ENCODE measurements at places on chromosomes 13 and 19.

DNA sequence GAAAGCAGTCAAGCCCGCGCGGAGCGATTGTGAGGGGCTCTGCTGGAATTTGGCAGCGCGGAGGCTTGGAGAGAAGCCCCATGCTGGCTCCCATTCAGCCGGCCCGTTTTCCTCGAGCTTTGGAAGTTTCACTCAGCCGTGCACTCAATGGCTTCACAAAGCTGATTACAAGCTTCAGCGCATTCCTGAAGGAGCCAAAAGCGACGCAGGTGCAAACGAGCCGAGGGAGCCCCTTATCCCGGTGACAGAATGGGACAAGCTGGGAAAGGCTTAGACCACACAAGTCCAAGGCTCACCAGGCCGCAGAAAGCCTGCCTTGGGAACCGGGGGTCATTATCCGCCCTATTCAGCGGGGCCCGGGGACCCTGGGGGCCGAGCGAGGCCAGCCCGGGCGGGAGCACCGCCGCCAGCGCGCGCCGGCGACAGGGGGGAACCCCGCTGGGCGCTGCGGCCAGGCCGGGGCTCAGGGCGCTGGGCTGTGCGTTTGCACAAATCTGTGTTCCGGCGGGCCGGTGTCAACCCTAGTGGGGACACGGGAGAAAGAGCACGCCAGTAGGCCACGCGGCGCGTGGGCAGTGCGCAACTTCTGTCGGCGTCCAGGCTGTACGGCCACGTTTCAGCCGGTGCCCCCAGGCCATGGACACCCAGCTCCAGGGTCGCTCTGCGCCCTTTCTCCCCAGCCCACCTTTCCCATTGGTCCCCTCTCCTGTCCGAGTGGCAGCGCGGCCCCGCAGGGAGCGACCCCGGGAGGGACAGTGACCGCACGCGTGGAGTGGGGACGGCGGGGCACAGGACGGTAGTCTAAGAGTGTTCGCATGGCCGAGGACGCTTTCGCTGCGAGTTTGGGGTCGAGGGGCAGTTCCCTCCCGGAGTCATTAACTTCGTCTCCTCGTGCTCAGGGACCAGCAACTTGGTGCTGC lies 37.3 kb downstream of the SOX1 start:
- DNase-seq: no peak

DNA sequence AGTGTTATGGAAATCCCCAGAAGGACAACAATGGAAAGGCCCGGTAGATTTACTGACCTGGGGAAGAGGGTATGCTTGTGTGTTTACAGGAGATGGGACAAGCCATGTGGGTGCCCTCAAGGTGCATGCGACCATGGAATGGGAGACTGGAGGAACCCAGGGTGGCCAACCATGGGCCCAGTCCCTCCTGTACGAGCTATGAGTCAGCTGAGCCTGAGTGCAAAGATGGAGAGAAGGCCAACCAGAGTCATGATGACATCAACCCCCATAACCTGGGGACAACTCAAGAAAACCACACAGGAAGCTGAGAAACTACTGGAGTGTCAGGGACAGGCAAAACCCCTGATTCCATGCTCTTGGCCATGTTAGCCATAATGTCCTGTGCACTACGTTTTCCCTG lies 7.8 kb downstream of the ZNF350 start:
- DNase-seq: no peak

DNA sequence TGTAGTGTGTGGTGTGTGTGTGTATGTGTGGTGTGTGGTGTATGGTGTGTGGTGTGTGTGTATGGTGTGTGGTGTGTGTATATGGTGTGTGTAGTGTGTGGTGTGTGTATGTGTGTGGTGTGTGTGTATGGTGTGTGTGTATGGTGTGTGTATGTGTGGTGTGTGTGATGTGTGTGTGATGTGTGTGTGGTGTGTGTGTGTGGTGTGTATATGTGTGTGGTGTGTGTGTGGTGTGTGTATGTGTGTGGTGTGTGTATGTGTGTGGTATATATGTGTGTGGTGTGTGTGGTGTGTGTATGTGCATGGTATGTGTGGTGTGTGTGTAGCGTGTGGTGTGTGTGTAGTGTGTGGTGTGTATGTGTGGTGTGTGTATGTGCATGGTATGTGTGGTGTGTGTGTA lies 1.7 kb downstream of the ATP12A start:
- DNase-seq: no peak

GRCh38 chr19:2186071-2186846 lies 22.5 kb downstream of the DOT1L start:
- DNase-seq: peak; percentile 85

GRCh38 chr13:52926971-52927370 lies 78.5 kb upstream of the PCDH8 start:
- DNase-seq: no peak

- no peak for DNase-seq
These were observed 8.2 kb upstream of the ZNF507 start for GRCh38 chr19:32337084-32337808.

DNA sequence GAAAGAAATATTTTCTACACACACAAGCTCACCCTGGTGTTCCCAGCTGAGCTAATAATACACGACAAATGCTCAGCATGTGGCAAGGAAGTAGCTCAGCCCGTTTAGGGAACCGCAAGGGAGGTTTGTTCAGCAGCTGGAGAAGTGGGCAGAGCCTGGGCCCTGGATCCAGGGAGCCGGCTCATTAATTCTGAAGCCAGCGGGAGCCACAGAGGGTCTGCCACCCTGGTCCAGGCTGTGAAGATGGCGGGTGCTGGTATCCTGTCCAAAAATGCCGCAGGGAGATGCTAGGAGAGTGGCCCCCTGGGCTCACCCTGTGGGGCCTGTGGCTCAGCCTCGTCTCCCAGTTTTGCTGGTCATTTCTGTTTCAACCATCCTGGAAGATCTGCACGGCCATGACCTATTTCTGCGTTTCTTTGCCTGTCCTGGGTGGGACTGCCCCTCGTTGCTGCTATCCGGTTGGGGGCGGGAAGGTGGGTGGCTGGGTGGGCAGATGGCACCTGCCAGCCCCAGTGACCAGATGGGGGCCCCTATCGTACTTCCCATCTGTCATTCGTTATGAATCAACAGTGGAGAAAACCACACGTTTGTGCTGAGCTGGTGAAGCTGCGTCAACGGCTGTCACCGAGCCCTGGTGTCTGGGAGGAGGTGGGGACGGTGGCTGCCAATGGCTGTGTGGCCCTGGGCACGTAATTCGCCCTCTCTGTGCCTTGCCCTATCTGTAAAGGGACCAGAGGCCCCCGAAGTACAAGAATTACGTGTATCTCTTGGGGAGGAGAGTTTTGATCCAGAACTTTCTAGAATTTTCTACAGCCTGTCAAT lies 2.7 kb upstream of the GNA15 start:
- DNase-seq: peak; percentile 54

DNA sequence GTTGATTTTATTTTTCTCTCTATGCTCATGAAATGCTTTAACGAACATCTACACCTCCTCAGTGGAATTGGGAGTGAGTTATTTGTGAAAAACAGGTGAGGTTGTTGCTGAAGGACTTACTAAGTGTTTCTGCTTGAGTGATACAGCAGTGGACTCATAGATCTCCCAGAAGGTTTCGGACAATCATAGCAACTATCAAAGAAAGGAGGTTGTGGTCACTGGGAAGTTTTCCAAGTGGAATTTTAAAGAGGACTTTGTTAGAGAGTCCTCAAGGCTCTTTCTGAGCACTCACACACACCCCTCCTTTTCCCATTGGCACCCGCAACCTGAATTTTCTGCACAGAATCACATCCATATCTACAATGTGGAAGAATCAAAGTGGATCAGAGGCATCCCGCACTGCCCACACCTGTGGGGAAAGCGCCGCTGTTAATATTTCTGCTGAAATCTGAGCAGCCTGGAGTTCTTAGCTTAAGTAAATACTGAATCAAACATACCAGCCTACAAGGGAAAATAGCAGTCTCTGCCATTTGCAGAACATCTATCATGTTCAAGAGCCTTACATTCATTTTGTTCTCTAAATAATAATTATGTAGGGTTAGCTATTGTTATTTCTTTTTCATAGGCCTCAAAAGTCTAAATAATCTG lies 719.4 kb downstream of the DIAPH3 start:
- DNase-seq: no peak

DNA sequence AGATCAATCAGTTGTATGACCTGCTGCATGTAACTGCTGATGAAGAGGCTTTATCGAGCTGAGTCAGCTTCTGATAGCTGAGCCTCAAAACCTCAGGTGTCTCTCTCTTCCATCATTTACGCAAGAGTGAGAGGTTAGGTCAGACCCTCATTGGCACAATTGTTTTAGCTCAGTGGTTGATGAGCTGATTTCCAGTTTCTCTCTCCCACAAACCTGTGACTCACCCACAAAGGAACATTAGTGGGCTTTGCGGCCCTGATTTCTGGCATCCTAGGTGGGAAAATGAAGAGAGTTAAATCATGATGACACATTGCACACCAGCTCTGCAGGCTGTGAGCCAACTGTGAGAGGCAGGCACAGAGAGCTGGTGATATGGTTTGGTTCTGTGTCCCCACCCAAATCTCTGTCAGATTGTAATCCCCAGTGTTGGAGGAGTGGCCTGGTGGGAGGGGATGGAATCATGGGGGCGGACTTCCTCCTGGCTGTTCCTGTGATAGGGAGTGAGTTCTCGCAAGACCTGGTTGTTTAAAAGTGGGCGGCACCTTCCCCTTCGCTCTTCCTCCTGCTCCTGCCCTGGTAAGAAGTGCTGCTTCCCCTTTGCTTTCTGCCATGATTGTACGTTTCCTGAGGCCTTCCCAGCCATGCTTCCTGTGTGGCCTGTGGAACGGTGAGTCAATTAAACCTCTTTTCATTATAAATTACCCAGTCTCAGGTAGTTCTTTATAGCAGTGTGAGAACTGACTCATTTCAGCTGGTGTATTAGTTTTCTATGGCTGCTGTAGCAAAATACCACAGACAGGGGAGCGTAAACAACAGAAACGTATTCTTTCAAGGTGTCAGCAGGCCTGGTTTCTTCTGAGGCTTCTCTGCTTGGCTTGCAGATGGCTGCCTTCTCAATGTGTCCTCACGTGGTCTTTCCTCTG lies 33.5 kb upstream of the TMTC4 start:
- DNase-seq: no peak

- DNase-seq: no peak
These were observed 31.6 kb upstream of the POP4 start for GRCh38 chr19:29574510-29574909.

GRCh38 chr13:45846681-45847080 lies 4.9 kb downstream of the SIAH3 start:
- DNase-seq: no peak

- DNase-seq: no peak
These were observed 49.4 kb downstream of the OR10H4 start for GRCh38 chr19:15998166-15998565.

DNA sequence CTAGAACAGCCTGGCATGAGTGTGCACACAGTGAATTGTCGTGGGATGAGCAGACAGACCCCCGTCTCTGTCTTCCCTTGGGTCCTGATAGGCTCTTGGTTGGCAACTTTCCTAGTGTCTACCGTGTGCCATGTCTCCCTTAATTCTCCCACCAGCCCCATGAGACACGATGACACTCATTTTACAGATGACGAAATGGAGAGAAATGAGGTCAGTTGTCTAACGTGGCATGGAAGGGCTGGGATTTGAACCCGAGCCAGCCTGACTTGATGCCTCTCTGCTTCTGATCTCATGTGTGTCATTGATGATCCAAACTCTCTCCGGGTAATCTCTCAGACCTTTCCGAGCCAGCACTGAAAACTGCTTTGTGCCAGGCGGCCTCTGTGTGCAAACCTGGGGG lies 8.4 kb upstream of the KLK14 start:
- DNase-seq: no peak

- peak; percentile 83 for DNase-seq
These were observed 207.5 kb downstream of the KCNRG start for GRCh38 chr13:50222569-50223332.

GRCh38 chr19:53989600-53990533 lies 1.6 kb upstream of the CACNG6 start:
- DNase-seq: no peak

GRCh38 chr19:4051175-4052101 lies 15.3 kb downstream of the ZBTB7A start:
- DNase-seq: peak; percentile 31

DNA sequence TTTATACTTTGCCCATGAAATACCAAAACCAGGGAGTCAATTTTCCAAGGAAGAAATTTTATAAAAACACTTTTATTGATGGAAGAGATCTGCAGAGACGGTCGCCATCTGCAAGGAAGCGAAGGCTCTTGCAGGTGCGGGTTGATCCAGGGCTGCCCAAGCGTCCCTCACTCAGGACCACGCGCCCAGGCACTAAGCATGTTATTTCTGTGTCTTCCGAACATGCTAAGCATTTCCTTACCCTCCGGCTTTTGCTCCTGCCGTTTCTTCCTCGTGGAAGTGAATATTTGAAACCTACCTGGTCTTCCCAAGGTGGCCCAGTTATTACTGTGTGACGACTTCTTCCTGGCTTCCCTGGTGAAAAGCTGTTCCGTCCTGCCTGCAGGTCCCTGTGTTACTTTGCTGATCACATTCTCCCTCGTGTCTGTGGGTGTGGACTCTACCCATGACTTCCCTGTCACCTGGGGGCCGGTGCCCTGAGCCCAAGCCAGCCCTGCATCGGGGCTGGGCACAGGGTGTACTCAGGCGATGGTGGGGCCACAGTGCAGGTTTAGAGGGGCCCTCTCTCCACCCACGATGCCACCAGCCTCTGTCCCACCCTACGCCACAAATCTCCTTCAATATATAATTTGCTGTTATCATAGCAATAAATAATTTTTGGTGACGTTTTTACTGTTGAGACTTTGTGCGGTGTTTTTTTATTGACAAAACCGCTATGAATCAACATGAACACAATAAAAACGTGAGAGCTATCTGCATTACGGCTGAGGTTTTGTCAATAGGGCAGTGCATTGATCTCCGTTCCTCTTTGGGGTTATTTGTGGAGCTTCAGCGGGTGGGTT lies 119.4 kb downstream of the URI1 start:
- no peak for DNase-seq

DNA sequence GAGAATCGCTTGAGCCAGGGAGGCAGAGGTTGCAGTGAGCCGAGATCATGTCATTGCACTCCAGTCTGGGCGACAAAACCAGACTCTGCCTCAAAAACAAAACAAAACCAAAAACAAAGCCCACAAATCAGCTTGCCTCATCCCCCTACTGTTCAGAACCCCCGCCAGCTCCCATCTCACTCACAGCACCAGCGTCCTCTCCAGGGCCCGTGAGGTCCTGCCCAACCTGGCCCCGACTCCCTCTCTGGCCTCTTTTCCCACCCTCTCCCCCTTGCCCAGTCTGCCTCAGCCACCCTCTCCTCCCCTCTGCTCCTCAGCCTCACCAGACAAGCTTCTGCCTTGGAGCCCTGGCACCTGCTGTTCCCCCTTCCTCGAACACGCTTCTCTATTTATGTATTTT lies 3.8 kb downstream of the SLC8A2 start:
- no peak for DNase-seq

DNA sequence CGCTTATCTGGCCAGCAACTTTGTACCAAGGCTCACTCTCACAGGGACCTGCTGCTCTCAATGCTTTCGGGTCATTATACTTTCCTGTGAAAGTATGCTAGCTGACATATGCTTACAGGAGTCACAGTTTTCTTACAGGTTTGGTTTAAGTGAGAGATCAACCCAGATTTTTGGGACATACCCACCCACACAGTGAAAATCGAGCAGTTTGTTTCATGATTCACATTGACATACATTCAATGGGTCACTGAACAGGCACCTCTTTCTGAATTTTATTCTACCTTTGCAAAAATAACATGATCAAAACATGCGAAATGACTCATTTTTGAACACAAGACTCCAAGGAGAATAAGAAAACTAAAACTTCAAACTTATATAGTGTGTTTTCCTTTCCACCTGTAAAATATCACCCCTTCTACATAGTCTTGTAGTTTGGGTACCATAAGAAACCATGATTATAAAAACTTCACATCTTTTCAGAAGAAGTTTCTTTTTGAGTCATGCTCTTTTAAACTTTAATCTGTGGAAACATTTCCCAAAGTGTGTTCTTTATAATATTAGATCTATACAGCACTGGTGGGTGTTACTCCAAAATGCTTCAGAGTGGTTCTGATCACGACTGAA lies 44.3 kb upstream of the TEX29 start:
- no peak for DNase-seq
